ENCODE measurements at places on chromosomes 5 and 9.

- no peak for DNase-seq
Observed at GRCh38 chr5:166618526-166618925, 1672.9 kb upstream of the WWC1 start.

GRCh38 chr9:27599102-27599869, 26.0 kb upstream of the C9orf72 start:
- DNase-seq: no peak

DNA sequence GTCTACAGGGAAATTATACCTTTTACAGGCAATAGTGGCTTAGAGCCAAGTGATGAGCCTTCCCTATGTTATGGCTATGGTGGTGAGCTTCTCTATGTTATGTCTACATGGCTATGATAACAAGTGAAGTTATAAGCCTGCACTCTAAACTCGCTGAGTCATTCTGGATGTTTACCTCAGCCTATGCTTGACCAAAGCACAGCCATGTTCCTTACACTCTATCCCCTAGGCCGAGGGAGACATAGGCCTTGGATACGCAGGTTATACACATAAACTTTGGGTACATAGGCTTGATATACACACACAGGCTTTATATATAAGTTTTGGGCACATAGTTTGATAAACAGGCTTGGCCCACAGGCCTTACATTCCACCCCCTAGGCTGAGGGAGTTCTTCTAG, 13.8 kb downstream of the DMAC1 start:
- no peak for DNase-seq

DNA sequence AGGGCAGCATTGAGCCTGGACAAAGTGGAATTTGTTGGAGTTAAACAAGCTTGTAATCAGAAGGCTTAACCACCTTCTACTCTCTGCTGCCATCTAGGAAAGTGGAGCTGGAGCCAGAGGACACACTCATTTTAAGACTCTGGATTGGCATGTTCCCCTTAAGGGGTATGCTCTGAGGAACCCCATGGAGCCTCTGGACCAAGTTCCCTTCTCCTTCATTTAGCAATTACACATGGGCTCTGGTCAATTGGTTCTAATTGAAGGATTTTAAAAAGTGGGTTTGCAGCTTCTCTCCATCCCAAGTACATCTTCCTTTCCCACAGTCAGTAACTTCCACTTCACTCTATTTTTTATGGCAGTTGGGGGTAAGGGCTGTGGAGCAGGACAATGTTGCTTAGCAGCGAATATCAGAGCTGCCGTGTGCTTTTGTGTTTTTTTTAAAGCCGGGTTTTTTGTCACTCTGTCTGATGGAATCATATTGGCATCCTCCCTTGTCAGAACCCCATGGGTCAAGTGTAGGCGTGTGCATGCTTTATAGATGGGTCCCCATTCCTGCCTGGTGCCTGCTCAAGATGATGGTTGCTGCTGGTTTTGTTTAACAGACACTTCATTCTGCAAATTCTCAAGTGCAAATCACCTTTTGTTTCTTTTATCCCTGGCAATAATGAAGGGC, 330.7 kb upstream of the ADAMTSL1 start:
- DNase-seq: no peak

- no peak for DNase-seq
Observed at GRCh38 chr5:41176952-41177351, 36.4 kb downstream of the C6 start.

- no peak for DNase-seq
Observed at GRCh38 chr5:126531543-126532120, 63.4 kb downstream of the ALDH7A1 start.

GRCh38 chr9:6418764-6419163, 5.8 kb downstream of the UHRF2 start:
- no peak for DNase-seq

DNA sequence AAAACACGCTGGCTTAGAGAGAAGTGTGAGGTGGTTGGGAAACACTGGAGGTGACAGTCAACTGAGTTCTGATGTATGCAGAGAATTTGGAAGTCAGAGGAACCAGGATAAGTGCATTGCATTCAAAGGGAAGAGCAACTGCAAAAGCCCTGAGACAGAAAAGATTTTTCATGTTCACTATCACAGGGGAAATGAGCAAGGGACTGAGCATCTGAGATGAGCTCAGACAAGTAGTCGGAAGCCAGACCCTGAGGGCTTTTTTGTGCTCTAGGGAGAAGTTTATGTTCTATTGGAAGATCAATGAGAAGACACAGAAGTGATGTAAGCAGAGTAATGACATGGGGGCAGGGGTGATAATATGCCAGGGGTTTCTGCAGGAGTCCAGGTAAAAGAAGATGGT, 97.5 kb downstream of the HTR4 start:
- DNase-seq: no peak

DNA sequence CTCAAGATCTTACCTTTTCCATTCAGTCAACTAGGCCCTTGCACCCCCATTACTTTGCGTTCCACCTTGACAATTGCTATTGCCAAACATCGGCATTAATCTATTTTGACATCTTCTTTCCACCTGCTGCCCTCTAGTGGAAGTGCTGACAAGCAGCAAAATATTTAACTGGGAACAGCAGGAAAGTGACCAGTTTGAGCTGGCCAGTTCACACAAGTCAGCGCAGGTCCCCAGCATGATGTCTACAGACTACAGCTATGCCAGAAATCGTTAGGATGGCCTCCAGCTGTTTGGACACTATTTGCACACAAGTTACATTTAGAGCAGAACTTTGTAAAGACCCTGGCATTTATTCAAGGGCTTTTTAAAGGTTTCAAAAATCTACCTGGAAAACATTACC, 160.1 kb downstream of the GHR start:
- DNase-seq: peak; percentile 11

DNA sequence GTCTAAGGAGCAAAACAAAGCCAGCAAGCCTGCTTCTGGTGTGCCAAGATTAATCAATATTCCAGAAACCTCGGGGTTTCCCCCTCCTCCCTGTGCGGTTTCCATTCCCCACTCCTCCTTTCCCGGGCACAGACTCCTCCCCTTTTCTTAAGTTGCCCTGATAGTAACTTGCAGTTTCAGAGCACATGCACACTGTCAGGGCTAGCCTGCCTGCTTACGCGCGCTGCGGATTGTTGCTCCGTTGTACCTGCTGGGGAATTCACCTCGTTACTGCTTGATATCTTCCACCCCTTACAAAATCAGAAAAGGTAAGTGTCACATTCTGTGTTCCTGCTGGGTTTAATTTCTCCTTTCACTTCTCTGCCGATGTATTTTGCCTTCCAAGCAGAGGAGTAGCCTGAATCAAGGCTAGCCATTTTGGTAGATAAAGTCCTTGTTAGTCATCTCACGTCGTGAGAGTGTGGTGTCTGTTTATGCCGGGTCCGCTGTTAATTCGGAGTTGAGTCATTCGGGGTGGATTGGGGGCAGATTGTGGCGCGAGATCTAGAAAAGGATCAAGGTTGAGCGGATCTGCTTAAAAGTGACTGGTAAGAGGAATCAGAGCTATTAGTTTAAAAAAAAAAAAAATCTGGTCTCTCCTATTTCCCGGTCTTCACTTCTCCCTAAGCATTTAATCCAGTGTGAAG, at the start of gene SLC1A3:
Gene SLC1A3 (plus strand): TSS at position 179 of the 686 bp plus-strand sequence. CDS start 1,818 bp downstream, outside the sequence.
- DNase-seq: peak; percentile 61

DNA sequence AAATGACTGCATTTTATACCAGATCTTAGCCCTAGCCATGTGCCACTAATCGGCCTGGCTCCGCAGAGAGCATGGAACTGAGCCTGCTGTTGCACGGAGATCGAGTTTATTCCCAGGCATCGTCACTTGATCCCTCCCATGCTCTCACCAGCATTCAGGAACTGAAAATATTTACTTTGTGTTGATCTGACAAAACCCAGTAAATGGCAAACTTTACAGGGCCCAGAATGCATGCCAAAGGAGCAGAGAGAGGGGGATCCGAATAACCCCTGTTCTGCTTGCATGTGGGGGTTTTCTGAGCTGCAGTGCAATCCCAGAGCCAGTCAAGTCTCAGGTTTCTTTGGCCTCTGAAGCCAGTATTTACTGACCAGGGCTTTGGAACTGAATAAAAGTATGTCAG, 87.3 kb downstream of the GAS1 start:
- DNase-seq: no peak

GRCh38 chr5:26660116-26660515, 378.3 kb downstream of the CDH9 start:
- no peak for DNase-seq

DNA sequence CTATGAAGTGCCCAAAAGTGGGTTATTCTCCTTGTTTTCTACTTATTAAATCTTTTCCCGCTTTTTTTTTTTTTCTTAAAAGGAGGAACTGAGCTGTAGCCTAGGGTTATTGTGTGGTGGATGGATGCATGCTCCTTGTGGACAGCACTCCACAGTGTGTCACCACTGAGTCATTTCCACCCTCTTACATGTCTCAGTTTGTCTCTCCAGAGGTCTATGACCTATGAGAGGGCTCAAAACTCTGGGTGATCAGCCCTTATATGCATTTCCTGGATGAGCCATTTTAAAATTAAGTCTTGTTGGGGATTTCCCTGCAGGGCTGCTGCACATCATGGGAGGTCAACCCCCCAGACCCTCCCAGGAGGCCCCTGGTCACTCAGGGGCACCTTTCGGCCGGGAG, 102.2 kb upstream of the MOCS2 start:
- peak; percentile 20 for DNase-seq

GRCh38 chr9:136244122-136244968, 1.3 kb downstream of the QSOX2 start:
- DNase-seq: no peak

- DNase-seq: no peak
Observed at GRCh38 chr5:78765116-78765515, 116.5 kb upstream of the LHFPL2 start.

DNA sequence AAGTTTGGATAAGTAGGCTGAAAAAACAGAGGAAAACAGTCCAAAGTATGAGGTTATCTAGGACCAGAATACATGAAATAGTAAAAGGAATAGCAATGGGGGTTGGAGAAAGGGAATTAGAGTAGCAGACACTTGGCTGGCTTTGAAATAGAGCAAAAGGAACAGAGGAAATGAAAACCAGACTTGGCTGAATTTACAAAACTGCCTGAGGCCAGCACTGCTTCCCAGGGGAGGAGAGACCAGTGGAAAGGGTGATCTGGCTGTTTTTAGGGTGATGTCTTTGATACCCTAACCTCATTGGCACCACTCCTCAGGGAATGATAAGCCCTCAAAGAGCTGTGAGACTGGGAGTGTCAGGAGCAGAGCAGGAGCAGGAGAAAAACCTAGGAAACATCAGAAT, 413.4 kb upstream of the SLC30A5 start:
- no peak for DNase-seq

- DNase-seq: no peak
Observed at GRCh38 chr9:14346231-14346791, 32.4 kb upstream of the NFIB start.

Measured in non-pigmented ciliary epithelial cell (primary cell).